ENCODE measurements at places on chromosomes 2 and 18.
A peak's percentile ranks its signal among the peaks of the same experiment; 100 is the strongest.

DNA sequence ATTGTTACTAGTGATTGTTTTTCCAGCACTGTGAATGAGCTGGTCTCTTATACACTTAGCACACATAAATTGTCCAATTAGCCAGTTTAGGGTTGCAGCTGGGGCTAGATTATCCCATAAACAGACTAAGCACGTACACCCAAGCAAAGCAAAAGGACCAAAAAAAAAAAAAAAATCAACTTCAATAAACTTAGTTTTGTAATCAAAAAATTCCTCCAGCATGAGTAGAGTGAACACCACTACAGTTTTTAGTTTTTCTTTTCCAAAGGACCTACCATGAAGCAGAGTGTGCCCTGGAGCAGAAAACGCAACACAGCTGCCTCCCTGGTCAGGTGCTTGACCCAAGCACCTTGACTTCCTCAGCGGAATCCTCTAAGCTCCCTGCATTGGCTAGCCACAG lies 249.4 kb upstream of the SLC14A2 start:
- no peak for DNase-seq

- no peak for DNase-seq
Observed at GRCh38 chr18:39347701-39348100, 1782.1 kb upstream of the CELF4 start.

GRCh38 chr18:75200605-75201280 lies 8.2 kb downstream of the PTGR3 start:
- no peak for DNase-seq

DNA sequence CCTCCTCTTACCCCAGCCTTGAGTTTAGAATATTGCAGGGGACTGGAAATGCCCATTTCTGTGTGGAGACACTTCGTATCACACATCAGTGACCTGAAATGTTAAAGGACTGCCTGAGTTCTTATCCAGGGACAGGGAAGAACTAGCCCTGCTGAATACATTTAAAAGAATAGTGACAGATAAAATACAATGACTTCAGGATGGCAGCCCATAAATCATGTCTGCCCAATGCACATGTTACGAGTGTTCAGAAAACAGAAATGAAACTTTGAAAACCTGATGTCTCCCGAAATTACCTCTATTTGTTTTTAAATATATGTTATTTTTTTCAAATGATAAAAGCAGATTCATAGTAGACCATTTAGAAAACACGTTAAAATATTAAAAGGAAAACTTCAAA lies 22.3 kb upstream of the RAB12 start:
- DNase-seq, result no peak

DNA sequence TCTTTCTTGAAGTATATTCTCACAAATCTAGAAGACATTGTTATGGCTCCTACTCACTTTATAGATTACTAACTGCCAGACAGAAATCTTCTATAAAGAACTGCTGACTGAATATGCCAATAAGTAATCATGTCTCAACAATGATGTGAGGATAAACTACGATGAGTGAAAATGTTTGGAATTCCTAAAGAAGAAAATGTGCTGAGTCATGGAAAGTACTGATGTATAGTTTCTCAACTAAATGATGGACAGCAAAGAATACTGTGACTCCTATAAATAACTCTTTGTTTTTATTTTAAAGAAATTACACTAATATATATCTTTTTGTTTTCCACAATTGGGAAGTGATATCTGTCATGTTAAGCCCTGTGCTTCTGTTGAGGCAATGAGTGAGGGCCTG lies 232.9 kb downstream of the LNPK start:
- no peak for DNase-seq

- no peak for DNase-seq
Observed at GRCh38 chr18:46680784-46681695, 24.0 kb upstream of the LOXHD1 start.

DNA sequence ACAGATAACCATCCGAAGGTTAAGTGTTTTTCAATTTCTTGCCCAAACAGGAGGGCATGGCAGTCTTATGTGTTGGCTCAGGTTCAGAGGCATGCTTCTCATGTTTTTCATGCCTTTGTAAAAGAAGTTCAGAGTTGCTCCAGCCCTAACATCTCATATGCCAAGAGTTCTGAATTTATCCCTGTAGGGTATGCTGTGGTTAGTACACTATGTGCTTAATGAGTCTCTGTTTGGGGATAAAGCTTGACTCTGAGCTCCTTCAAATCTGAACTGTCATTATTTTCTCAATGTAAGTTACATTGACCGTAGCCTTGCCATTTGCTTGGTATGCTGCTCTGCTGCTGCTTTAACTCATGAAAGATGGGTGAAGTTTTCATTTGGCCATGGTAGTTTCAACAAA lies 67.9 kb upstream of the PNPT1 start:
- no peak for DNase-seq

DNA sequence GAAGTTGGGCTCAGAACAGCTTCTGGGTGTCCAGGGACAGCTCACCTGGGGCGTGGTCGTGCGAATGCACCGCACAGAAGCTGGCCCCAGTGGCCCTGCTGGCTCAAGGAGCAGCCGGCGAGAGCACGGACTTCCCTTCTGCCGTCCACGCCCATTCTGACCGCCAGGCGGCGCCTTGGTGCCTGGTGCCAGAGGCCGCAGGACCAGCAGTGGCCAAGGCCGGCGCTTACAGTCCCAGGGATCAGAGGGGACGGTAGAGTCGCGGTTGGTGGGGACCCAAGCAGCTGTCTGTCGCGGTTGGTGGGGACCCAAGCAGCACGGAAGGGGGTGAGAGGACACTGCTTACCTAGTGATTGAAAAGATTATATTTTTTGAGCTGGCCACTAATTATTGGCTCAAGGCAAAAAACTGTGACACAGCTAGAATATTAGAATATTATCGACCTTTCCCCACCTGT lies 25.7 kb downstream of the NPPC start:
- peak; percentile 28 for DNase-seq

GRCh38 chr2:30235008-30235655 lies 3.8 kb downstream of the LBH start:
- peak; percentile 66 for DNase-seq

DNA sequence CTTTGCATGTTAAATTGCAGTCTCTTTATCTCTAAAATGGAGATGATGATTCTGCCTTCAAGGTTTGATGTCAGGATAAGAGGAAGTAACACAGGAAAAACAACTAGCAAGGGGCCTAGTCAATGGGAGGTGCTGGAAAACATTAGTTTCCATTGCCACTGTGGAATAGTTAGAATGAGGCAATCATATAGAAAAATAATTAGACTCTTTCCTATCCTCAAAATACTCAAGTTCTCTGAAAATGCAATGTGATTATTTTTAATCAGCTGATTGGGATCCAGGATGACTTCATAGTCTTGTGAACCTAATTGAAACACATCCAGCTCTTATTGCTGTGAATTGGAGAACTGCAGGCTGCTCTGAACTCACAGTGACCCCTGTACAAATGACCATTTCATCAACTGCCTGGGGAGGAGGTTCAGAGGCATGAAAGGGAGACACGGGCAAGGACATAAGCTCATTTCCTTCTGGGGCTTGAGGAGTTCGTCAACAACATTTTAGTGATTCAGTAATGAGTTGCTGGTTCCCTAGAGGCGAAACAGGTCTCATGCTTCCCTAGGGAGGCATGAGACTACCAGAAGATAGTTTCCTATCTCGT lies 422.5 kb downstream of the LPIN1 start:
- no peak for DNase-seq

DNA sequence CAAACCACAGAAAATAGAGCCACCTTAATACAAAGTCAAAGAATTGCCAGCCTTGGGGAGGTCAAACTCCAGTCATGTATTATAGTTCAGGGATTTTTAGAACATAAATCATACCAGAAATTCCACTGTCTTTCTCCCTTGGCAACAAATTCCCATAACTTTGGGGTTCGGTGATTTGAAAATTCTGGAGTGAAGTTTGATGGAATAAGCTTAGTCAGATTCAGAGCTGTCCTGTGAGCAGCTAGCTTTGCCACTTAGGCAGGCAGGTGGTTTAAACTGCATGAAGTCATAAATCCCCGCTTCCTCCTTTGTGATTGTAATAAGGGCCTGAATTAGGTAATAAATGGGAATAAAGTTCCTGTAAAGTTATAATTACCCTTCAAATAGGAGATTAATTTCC lies 457.0 kb upstream of the HNMT start:
- DNase-seq, result no peak
